ENCODE measurements at places on chromosomes 7 and 10. TPM values are rescaled to one million over a fixed set of nuclear protein-coding genes. Genes with fewer than 3 reads are reported as not detected.

Gene CHST3
- 25.5 TPM for total RNA-seq

Gene POU6F2
- not detected for total RNA-seq

Gene TCF7L2
- 40.4 TPM for total RNA-seq

Gene ASAH2
- total RNA-seq = 0.14 TPM

DNA sequence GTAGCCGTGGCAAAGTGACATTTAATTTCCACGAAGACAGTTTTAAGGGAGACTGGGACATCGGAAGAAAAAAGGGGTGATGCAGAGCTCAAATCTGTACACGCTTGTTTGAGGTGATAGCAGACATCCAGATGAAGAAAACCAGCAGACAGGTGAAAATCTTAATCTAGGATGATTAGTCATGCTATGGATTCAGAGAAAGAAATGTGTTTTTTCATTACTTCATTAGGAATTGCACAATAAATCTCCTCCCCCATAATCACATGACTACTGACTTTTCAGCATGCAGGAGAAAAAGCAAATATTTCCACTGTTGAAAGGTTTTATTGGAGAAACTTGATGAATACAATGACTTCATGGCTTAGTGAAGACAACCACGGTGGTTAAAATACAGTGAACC, 2.5 kb downstream of the NUDT5 start:
- H3K4me1 ChIP-seq = peaks cover 36% of the 10 kb centered on the region
- DNase-seq = no peak
- no peaks in the 10 kb centered on the region for H3K27me3 ChIP-seq

DNA sequence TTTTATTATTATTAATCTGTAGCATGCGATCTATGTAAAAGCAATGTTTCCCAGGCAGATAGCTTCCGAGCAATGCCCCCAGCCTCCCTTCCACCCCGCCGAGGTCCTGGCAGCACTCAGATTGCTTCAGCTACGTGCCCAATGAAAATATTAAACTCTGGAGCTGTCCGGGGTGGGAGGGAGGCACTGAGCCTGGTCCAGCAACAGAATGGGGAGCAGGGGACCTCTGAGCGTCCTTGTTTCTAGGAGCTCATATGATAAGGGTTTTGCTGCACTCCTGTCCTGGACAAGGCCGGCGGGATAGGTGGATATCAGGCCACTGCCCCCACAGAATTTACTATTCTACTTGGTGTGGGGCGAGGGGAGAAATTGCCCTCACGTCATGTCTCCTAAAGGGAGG, 44.5 kb upstream of the CDK1 start:
- peak overlapping the region; percentile 54 for H3K4me3 ChIP-seq
- peaks cover 21% of the 10 kb centered on the region for H3K27me3 ChIP-seq

- DNase-seq = no peak
- H3K27me3 ChIP-seq = no peaks in the 10 kb centered on the region
- peaks cover 32% of the 10 kb centered on the region for H3K4me1 ChIP-seq
- H3K4me3 ChIP-seq = no peak overlapping the region
- peak overlapping the region; percentile 53 for H3K27ac ChIP-seq
Observed at GRCh38 chr10:10872764-10873163, 144.9 kb upstream of the CELF2 start.

DNA sequence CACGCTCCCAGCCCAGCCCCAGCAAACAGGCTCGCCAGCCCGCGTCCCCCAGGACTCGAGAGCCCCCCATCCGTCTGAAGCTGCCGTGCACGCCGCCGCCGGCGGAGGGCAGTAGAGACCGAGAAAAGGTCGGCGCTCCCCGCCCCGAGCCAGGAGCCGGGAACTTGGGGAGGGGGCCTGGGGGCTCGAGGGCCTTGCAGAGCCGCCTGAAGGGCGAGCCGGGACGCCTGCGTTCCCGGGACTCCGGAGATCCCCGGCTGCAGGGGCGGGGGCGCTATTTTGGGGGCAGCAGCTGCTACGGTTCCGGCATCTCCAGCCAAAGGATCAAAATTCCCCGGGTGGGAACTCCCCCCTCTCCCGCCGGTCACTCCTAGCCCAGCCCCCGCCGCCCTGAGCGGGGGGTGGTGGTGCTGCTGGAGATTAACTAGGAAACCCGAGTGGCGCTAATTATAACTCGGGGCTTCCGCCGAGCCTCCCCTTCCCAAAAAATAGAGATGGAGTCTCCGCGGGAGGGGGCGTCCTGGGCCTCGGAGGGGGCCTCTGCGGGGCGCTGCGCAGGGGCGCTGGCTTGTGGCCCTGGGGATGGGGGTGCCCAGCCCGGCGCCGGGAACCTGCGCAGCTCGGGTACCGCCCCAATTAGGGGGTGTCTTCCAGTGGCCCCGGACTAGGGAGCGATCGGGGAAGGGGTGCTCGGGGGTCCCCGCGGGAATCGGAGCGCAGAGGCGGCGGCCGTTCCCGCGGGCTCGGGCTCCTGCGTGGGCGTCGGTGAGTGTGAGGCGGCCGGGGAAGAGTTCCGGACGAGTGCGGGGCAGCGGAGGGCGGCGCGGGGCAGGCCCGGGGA, 608 bp downstream of the ACHE start:
- H3K27ac ChIP-seq = no peak overlapping the region
- H3K27me3 ChIP-seq = peaks cover 42% of the 10 kb centered on the region
- H3K4me3 ChIP-seq = peak overlapping the region; percentile 50

DNA sequence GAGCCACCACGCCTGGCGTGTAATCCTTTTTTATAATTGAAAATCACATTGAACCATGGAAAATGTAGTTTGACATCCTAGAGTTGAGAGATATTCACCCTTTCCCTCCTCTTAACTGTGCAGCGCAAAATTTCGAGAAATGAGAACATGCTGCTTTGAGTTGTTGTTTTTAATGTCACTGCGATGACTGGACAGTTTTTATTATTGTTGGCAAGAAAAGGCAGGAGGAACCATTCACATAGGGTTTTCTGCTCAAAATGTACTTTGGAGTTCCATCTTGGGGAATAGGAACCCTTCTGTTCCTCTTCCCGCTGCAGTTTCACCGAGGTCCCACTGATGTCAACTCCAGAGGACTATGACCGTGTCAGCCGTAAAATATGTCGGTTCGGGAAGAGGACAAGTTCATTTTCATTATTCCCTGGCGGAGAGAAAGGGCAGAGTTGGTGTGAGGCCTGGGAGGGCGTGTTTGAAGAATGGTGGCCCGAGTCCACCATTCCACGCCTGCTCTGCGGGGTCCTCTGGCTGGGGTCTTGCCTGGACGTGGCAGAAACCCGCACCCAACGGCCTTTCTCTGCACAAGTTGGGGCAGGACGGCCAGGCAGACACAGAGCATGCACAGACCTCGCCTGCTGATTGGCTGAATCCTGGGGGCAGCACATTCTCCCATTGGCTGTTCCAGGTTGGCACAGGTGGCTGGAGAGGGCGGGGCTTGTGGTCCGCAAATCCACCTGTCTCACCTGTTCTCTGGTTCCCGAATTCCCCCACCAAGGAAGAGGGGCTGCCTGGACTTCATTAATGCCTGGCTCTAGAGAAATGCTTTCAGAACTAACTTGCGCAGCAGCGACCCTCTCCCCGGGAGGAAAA, 105.1 kb upstream of the TCF7L2 start:
- H3K36me3 ChIP-seq = no peaks in the 10 kb centered on the region
- no peak overlapping the region for H3K27ac ChIP-seq
- no peak for DNase-seq
- H3K27me3 ChIP-seq = no peaks in the 10 kb centered on the region

- H3K36me3 ChIP-seq = no peaks in the 10 kb centered on the region
- H3K4me1 ChIP-seq = peaks cover 10% of the 10 kb centered on the region
- H3K4me3 ChIP-seq = no peak overlapping the region
- H3K27ac ChIP-seq = no peak overlapping the region
Observed at GRCh38 chr7:129882531-129882930, 70.2 kb downstream of the UBE2H start.

DNA sequence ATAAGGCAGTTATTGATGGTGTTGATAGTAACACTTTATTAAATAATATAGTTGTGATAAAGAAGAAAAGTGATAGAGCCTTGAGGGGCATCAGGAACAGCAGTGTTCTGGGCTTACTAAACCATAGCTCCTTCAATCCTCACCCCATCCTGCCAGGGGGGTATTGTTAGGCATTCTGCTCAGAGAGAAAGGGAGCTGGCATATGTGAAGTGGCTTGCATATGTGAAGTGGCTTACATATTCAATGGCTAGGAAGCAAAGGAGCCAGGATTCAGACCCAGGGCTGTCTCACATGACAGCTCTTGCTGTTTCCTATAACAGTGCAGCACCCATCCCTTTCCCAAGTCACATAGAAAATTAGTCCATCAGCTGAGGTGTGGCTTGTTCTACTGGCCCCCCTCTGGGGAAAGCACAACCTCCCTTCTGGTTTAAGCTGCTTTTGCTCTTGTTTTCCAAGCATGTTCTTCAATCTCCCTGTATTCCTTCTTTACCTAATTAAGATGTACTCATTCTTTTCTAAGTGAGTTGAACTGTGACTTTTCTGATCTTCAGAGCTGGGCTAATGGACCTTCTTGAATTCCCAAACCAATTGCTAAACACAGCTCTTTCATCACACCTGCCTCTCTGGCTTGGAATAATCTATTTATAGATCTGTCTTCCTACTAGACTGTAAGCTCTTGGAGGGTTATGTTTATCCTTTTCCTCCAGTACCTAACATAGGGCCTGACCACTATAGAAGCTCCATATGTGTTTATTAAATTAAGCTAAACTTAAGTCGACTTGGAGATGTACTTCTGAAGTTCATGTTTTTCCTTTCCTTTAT, 108.7 kb upstream of the GLI3 start:
- peaks cover 23% of the 10 kb centered on the region for H3K4me1 ChIP-seq
- DNase-seq = no peak
- H3K27ac ChIP-seq = no peak overlapping the region
- no peaks in the 10 kb centered on the region for H3K27me3 ChIP-seq
- no peak overlapping the region for H3K4me3 ChIP-seq
- H3K36me3 ChIP-seq = no peaks in the 10 kb centered on the region

- peak overlapping the region; percentile 93 for H3K27ac ChIP-seq
- H3K4me1 ChIP-seq = peaks cover 38% of the 10 kb centered on the region
- H3K36me3 ChIP-seq = peaks cover 26% of the 10 kb centered on the region
Observed at GRCh38 chr7:100584054-100584682, 1.8 kb downstream of the LRCH4 start.

- no peaks in the 10 kb centered on the region for H3K4me1 ChIP-seq
- H3K27me3 ChIP-seq = no peaks in the 10 kb centered on the region
- no peak for DNase-seq
- no peak overlapping the region for H3K27ac ChIP-seq
- no peaks in the 10 kb centered on the region for H3K36me3 ChIP-seq
- H3K4me3 ChIP-seq = no peak overlapping the region
Observed at GRCh38 chr10:24784923-24785322, 61.2 kb upstream of the ARHGAP21 start.

DNA sequence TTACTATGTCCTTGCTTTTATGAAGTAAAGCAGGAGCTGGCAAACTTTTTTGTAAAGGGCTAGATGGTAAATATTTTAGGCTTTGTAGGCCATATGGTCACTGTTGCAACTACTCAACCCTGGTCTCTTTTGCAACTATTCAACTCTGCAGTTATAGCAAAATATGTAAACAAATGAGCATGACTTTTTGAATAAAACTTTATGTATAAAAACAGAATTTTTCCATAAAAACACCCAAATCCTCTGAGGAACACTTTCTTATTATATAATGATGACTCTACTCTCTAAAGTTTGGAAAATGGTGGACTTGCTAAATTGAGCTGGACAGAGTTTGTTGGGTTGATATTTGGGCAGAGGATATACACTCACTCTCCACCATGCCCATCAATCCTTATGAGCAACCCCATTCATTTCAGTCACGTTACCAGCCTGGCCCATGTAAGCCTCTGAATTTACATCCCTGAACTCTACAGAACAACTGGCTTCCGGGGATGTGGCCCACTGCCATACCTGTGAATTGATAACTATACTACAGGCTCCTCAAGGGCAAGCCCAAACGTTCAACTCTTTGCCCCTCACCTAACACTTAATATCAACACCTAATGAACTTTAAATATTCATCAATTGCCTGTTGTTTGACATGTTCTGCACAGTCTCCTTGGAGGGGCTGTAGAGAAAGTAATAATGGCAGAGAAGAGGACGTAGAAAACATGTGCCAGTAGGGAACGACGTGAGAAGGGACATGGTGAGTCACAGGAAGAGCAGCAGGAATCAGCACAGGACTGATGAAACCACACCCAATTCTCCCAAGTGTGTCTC, 37.6 kb downstream of the SGMS1 start:
- H3K27ac ChIP-seq = no peak overlapping the region
- no peaks in the 10 kb centered on the region for H3K36me3 ChIP-seq
- no peak overlapping the region for H3K4me3 ChIP-seq
- H3K27me3 ChIP-seq = no peaks in the 10 kb centered on the region

DNA sequence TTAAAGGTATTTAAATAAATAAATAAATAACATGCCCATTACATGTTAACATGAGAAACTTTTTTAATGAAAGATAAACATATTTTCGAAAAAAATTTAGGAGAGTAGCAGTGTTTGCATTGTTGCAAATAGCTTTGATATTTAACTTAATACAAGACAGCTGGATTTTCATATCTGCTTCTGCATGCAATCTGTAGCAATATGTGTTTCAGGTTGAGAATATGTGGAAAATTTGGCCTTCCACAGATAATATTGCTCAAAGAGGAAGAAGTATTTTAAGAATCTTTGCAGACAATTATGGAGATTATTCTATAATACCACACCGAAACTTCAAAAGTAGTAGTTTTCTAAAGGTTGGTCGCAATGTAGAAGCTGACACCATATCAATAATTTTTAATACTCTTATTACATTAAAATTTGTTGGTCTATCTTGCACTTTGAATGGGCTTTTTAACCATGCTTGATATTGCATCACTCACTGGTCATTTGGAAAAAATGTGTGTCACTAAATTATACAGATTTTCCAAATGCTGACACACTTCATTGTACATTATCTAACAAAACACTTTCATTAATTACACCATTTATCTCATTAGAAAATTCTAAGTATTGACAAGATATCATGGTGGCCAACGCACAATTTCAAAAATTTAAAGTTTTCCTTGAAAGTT, 229.8 kb upstream of the HDAC9 start:
- no peak overlapping the region for H3K4me3 ChIP-seq
- H3K36me3 ChIP-seq = no peaks in the 10 kb centered on the region
- H3K27ac ChIP-seq = no peak overlapping the region
- H3K27me3 ChIP-seq = no peaks in the 10 kb centered on the region
- no peak for DNase-seq

DNA sequence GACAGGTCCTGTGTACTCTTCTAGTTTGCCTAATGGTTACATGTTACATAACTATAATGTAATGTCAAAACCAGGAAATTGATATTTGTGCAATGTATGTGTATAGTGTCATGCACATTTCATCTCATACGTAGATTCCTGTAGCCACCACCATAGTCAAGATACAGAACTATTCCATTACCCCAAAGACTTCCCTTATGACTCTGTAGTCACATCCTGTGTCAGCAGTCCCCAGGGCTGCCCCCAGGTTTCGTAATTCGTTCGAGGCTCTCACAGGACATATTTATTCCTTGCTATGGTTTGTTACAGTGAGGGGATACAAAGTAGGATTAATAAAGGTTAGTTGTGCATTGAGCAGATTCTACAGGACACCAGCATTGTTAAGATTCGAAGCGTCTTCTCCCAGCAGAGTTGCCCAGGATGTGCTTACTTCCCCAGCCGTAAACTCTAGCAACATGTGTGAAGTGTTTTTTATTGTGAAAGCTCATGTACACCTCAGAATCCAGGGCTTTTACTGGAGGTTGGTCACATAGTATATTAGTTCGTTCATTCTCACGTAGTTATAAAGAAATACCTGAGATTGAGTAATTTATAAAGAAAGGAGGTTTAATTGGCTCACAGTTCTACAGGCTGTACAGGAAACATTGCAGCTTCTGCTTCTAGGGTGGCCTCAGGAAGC, 18.6 kb downstream of the RABGEF1 start:
- H3K4me3 ChIP-seq = no peak overlapping the region
- DNase-seq = no peak
- H3K4me1 ChIP-seq = no peaks in the 10 kb centered on the region
- no peak overlapping the region for H3K27ac ChIP-seq
- H3K36me3 ChIP-seq = no peaks in the 10 kb centered on the region
- H3K27me3 ChIP-seq = no peaks in the 10 kb centered on the region
